ENCODE measurements at places on chromosomes 3 and 15. TPM values are rescaled to one million over a fixed set of nuclear protein-coding genes. Genes with fewer than 3 reads are reported as not detected.

Gene SAXO2
- total RNA-seq = 5.7 TPM

Gene UBAP1L
- total RNA-seq = 1.8 TPM

Gene ADGRG7
- not detected for total RNA-seq

Gene TGM4
- 0.14 TPM for total RNA-seq

Gene TRIP4
- 9.6 TPM for total RNA-seq

Gene OIP5
- 0.63 TPM for total RNA-seq

Data from motor neuron (in vitro differentiated cells).